ENCODE measurements at places on chromosomes 7 and 10.

- no peak for DNase-seq
Observed at GRCh38 chr10:78451592-78451991, 417.9 kb downstream of the RPS24 start.

- DNase-seq, result no peak
Observed at GRCh38 chr7:152142976-152143595, 117.6 kb downstream of the GALNT11 start.

DNA sequence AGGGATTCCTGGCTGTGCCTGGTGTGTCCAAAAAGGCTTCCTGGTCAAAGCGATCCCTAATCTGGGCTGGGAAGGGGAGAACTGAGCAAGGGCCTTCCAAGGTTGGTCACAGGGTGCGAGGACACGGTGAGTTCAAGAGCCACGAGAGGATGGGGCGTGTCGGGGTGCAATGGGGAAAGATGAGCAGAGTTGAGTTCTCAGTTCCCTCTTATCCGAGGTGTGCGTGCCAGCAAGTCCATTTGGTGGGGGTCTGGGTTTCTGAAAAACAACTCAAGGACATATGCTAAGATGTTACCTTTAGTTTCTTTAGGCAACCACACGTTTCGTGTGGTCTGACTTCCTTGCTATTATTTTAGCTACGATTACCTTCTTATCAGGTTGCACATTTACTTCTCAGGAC is 1.3 kb downstream of the ZNF775 start:
- DNase-seq, result no peak

- DNase-seq, result no peak
Observed at GRCh38 chr7:888081-889024, 12.0 kb downstream of the GET4 start.

DNA sequence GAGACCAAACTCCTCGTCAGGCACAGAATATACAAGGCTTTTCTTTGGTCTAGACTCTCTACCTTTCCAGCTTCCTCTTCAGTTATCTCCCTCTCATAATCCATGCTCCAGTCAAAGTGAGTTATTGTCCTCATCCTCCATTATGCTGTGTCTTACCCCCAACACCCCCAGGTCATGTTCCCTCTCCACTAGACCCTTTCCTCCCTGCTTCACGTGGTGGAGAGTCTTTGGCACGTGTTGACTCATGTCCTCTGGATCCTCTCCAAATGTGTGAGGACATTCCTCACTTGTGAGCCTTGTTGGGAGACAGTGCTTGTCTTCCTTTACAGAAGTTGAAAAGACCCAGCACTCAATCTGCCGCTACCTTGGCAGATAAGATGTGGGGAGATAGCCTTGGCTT is 36.0 kb upstream of the DLD start:
- no peak for DNase-seq

DNA sequence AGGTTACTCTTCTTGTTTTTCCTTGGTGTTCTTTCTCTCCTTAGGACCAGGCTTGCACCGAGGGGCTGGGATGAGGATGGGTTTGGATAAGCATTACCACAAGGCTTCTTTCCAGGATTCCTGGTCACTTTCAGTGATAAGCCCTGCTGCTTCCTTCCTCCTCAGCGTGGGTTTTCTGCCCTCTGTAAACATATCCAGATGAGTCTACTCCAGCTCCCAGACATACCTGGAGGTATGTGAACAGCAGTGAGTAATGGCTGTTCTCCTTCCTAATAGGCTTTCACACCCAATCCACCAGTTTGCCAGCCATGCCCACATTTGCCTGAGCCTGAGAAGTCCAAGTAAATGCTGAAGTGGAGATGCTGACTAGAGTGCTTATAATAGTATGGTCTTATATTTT is 229.8 kb upstream of the YAE1 start:
- DNase-seq, result no peak

DNA sequence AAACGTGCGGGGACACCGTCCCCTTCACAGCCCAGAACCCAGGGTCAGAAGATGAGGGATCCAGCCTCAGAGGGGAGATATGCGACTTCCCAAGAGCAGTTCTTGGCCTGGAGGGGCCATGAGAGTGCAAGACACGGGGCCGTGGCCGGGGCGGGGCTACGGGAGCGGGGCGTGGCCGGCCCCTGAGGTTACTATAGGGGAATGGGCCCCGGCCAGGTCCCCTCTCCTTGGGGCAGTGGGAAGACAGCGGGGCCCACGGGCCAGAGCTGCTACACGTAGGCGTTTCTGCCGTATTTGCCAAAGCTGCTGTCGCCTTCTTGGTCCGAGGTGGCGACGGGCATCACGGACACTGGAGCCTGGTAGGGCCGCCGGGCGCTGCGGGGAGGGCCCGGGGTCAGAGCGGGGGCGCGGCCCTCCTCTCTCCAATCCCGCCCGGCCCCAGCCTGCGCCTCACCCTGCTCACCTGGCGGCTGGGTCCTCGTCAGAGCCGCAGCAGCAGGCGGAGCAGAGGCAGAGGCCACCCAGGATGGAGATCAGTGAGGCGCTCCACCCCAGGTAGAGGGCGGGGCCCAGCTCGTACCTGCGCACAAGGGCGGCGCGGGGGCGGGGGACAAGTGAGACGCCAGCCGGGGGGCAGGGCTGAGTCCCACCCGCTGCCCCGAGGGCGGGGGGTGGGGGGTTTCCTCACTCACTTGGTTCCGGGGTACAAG is 5.3 kb downstream of the CLDN15 start:
- no peak for DNase-seq

DNA sequence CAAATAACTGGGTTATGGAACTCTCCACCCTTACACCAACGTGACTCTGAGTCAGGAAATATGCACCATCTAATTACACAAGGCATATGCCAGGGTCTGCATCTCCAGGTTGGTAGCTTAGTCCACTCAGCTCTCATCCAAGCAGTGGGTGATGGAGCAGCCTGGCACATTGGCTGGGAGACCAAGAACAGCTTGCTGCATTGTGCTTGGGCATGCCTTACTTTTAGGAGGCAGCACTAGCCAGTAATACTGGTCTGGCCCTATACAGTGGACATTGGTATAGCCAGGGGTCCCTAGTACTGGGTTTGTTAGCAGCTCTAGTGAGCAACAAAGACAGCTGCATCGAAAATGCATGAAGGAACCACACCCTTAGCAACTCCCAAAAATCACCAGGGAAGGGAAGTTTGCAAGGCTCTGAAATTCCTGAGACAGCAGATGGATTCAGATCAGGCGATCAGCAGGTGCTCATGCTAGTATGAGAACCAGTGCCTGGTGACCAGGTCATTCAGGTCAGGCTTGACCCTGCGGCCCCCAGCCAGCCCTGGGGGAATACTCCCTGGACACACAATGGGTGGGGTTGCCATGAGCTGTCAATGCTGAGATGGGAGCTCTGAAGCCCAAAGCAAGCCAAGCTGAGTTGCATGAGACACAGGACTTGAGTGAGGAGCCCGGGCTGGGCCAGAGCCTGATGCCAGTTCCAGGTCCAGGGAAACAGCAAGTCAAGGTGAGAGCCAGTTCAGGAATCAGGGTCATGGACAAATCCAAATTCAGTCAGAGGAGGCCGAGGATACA is 217.9 kb upstream of the ZMIZ1 start:
- DNase-seq, result no peak

GRCh38 chr7:73715648-73716317 is 3.7 kb downstream of the STX1A start:
- DNase-seq, result no peak

DNA sequence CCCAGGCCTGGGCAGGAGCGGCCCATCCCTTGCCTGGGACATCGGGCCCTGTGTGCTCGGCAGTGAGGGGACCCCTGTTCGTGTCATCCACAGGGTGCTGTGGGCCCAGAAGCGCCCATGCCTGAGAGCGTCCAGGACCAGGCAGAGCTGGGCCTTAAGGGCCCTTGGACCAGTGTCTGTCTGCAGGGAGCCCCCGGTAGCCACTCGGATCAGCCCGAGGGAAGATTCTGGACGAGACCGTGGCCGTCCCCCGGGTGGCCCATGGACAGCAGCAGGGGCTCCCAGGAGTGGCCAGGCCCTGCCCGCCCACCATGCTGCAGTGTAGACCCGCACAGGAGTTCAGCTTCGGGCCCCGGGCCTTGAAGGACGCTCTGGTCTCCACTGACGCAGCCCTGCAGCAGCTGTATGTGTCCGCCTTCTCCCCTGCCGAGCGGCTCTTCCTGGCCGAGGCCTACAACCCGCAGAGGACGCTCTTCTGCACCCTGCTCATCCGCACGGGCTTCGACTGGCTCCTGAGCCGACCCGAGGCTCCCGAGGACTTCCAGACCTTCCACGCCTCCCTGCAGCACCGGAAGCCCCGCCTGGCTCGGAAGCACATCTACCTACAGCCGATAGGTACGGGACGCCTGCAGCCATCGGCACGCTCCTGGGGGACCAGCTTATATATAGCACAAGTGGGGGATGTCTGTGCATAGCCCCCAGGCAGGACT is 12.3 kb downstream of the AMZ1 start:
- no peak for DNase-seq

DNA sequence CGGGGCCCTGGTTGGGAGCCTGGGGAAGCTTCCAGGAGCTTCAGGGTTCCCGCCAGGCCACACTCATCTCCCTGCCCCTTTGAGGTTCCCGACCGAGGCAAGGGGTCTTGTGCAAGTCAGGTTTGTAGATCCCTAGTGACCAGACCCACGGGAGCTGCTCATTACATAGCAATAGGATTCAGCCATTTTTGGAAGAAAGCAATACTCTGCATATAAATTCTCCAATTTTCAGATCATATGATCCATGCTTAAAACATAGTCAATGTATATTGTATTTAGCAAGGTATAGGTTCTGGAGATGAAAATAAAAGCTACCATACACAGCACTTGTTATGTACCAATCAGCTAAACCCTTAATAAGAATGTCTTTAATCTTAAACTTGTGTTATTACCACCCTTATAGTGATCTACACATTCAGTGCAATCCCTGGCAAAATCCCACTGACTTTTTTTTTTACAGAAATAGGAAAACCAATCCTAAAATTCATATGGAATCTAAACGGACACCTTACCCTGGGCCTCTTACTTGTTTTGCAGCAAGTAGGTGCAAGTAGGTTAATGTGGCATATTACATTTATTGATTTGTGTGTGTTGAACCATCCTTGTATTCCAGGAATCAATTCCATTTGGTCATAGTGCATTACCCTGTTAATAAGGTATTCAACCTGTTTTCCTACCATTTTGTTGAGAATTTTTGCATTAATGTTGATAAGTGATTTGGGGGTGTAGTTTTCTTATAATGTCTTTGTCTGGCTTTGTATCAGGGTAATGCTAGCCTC is 13.8 kb upstream of the FKBP9 start:
- DNase-seq, result no peak

GRCh38 chr7:109864230-109864629 is 1226.7 kb upstream of the LRRN3 start:
- no peak for DNase-seq

DNA sequence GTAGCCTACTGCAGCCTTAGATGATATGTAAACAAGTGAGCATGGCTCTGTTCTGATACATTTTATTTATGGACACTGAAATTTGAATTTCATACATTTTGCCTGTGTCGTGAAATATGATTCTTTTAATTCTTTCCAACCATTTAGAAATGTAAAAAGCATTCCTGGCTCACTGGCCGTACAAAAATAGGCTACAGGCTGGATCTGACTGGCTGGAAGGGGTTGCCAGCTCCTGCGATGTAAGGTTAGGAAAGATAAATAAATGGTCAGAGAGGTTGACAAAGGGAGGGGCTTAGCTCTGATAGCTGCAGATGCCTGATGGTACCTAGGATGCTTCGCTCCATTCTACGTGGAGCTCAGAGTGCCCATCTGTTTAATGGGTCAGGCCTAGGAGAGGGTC is 3.4 kb downstream of the ADCYAP1R1 start:
- DNase-seq, result no peak

DNA sequence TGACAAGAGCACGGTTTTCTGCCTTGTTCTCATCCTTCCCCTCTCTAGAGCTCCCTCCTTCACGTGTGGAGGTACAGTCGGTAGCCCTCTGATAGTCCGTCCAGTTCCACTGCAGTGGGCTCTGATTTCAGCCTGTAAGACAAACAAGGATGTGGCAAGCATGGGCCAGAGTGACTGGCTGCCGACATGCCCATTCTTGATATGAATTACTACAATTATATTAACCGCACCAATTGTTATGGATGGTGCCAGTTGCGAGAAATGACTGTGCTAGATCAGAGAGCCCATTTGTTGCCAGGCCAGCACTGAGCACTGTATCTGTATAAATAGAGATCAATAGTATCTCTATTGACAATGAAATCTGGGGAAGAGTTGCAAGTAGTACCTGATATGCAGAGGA is 146.6 kb downstream of the CHN2 start:
- no peak for DNase-seq

DNA sequence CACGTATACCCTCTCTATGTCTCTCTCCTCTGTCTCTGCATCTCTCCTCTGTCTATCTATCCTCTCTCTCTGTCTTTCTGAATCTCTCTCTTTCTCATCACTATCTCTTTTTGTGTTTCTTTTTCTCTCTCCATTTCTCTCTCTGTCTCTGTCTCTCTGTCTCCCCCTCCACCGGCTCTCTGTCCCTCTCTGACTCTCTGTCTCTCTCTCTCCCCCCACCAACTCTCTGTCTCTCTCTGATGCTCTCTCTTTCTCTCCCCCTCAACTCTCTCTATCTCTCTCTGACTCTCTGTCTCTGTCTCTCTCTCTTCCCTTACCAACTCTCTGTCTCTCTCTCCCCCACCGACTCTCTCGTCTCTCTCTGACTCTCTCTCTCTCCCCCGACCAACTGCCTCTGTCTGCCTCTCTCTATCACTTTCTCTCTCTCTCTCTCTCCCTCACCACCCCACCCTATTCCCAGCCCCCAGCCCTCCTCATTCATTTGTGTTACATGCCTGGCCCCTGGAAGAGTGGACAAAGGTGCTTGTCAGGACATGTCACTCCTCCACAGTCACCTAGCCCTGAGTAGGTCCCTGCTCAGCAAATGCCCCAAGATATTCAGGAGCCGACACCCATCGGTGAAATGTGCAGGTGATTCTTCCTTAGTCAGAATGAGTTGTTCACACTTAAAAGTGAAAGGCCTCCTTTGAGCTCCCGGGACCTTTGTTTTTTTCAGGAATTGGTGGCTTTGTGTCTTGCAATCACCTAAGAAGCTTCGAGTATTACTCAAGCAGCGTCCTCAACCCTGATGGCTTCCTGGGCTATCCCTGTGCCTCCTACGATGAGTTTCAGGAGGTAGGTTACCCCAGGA is 13.6 kb downstream of the PNLIPRP2 start:
- no peak for DNase-seq

DNA sequence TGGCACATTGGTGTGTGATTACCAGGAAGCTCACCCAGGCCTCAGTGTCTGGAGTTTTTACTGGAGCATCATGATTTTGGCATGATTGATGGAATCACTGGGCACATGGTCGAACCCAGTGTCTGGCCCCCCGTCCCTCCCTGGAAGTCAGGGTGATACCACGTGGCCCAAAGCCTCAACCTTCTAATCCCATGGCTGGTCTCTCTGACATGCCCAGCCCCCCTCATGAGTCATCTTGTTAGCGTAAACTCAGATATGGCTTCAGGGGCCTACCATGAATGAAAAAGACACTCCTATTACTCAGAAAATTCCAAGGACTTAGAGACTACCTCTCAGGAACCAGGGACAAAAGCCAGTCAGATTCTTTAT is 109.3 kb downstream of the GRK5 start:
- no peak for DNase-seq

DNA sequence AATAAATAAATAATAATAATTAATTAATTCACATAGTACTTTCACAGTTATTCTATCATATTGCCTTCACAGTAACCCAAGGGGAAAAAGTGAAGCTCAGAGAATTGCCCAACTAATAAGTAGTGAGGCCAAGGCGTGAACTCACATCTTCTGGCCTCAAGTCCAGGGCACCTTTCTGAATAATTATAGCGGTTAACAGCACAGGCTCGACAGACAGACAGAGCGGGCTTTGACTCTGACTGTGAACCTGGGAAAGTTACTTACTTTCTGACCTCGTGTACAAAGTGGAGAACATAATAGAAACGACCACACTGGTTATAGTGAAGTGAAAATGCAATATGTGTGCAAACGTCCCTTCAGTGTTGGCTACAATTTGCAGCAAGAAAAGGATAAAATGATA is 5.7 kb upstream of the SMKR1 start:
- DNase-seq, result no peak

Measured in stimulated activated CD8-positive, alpha-beta memory T cell treated with anti-CD3 and anti-CD28 coated beads, Interleukin-4, amount 100 ng/mL, for 1 hour (primary cell).